Fibroblast of lung (primary cell): ENCODE measurements at places on chromosomes 11 and 22. TPM values are rescaled to one million over a fixed set of nuclear protein-coding genes. Genes with fewer than 3 reads are reported as not detected.

- no peak for DNase-seq
Observed at GRCh38 chr11:773830-774229, 3.5 kb downstream of the GATD1 start.

Gene SMC1B
- not detected in 2 replicates for total RNA-seq

- no peak for DNase-seq
Observed at GRCh38 chr22:48757581-48757980, 1070.1 kb downstream of the BRD1 start.

GRCh38 chr22:29701155-29701999 lies 18.4 kb upstream of the CABP7 start:
- no peak for DNase-seq

- no peak for DNase-seq
Observed at GRCh38 chr11:37830529-37830928, 1232.5 kb upstream of the RAG2 start.

GRCh38 chr11:20032577-20033260 lies 127.6 kb downstream of the DBX1 start:
- no peak for DNase-seq

GRCh38 chr22:19991645-19992451 lies 24.8 kb downstream of the ARVCF start:
- no peak for DNase-seq
